Tibial nerve (tissue), 4 donors: ENCODE measurements at places on chromosomes 6 and 20. TPM values are rescaled to one million over a fixed set of nuclear protein-coding genes. Genes with fewer than 3 reads are reported as not detected.

The SAMD5 gene
- total RNA-seq: 0.84 TPM

- no peaks in the 10 kb centered on the region for H3K27me3 ChIP-seq
- DNase-seq: no peak
- H3K4me3 ChIP-seq: no peak overlapping the region
- peaks cover 7% of the 10 kb centered on the region for H3K4me1 ChIP-seq
These were observed 182.4 kb upstream of the MCHR2 start for GRCh38 chr6:100176311-100176950.

DNA sequence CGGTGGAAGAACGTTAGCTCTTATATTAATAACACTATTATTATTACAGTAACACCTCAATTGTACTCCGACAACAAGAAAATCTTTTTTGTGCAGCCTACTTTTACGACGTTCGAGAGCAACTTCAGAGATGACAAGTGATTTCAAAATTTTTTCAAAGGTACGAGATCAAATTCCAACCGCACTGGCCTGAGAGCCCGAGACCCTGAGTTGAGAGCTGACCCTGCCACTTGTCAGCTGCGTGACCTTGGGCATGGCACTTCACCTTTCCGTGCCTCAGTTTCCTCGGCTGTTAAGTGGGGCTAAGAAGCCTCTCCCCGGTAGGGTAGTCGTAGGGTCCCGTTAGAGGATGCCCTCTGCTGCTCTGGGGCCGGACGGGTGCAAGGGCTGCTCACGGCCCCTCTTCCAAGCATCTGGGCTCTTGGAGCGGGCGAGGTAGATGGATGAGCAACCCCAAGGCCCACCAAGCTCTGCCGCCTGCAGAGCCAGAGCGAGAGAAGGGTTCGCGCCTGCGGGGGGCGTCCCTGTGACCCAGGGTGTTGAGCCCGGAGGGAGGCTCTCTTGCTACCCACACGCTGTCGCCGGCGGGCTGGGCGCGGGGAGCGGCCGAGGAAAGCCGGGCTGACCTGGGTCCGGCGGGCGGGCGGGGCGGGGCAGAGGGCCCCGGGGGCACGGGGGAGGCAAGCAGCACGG, 510 bp downstream of the NDRG3 start:
- H3K27me3 ChIP-seq: no peaks in the 10 kb centered on the region
- DNase-seq: no peak
- H3K36me3 ChIP-seq: peaks cover 5% of the 10 kb centered on the region

The HDAC2 gene
- 60.2 TPM for total RNA-seq

The C6orf15 gene
- not detected for total RNA-seq
